ENCODE measurements at places on chromosomes 3 and 15.

DNA sequence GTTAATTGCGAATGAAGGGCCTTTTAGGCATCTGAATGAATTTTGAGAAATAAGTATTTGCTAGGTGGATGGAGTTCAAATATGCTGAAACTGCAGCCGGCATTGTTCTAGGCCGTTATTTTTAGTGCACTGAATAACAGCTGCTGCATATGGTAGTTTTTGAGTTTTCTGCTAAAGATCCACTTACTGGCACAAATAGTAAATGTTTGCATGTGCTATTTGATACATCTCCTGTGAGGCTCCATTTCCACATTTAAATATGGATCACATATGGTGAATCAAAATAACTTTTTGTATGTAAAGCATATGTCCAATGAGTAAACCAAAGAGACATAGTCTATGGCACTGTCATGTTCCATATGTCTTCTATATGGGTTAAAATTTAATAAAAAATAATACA is 56.7 kb upstream of the CNTN4 start:
- no peak for DNase-seq

DNA sequence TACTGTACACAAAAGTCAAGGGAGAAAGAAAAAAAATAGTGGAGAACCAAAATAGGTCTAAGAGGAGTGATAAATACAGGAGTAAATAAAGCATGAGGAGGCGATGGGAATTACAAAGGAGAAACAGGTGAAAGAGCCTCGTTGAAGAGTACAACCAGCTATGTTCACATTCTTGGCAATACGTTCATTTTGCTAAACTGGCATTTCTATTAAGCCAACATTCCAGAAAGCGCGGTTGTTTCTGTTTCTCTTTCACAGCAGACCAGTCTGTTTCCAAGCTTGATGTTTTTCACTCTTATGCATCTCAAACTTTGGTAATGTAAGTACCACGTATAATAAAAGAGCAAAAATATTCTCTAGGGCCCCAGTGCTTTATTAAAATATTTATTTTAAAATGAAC is 74.5 kb downstream of the NSUN3 start:
- DNase-seq: peak; percentile 14

DNA sequence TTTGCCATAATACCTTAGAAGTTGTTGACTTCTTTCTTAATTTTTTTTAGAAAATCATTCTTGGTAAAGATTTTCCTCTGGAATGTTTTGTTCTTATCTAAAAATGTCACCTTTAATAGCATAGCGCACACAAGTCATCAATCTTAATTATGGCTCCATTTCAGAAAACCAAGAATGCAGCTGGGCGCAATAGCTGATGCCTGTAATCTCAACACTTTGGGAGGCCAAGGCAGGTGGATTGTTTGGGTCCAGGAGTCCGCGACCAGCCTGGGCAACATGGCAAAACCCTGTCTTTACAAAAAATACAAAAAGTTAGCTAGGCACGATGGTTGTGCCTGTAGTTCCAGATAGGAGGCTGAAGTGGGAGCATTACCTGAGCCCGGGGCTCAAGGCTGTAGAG is 125.6 kb upstream of the EOMES start:
- DNase-seq: no peak

DNA sequence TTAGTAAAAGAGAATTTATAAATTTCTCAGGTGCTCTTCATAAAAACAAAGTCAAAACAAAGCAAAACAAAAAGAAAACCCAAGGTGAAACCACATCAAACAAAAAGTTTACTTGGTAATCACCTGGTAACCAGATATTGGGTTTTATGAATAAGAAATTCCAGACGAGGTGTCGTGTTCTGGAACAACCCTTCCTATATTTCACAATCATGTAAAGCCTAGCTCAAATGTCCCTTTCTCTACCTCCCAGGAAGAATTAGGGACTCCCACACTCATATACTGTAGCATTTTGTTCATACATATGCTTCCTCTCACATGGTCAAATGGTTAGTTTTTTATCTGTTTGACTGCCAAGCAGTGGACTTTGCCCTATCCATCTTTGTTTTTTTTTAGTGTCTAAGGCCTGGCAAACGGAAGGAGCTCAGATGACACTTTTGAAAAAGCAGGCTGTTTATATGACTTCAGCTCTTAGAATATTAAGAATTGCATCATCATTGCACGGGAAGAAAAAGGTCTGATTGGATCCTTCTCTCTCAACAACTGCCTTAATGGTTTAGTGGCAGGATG is 326.7 kb upstream of the TBL1XR1 start:
- no peak for DNase-seq

- DNase-seq: no peak
These were observed 1.0 kb upstream of the CCR5 start for GRCh38 chr3:46369675-46370132.
